ENCODE measurements at places on chromosomes 7 and 10.
A peak's percentile ranks its signal among the peaks of the same experiment; 100 is the strongest.

DNA sequence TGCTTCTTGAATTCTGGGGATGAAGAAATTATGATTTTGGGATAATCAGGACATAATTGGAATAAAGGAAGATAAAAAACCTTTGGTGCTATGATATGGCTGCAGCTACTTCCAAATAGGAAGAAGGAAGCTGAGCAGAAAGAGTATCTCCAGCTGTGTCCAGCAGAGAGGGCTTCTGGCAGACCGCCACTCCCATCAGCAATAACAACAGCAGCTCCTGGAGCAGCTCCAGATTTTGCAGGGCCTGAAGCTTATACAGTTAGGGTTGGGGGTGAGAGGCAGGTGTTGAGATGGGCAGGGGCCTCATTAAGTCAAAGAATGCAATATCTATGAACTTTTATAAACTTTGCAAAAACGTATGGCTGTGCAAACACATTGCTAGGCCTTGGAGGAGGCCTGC, 62.3 kb downstream of the C10orf120 start:
- no peaks in the 10 kb centered on the region for H3K27me3 ChIP-seq
- H3K4me3 ChIP-seq: no peak overlapping the region
- no peaks in the 10 kb centered on the region for H3K36me3 ChIP-seq
- no peak for DNase-seq
- no peak overlapping the region for H3K27ac ChIP-seq

DNA sequence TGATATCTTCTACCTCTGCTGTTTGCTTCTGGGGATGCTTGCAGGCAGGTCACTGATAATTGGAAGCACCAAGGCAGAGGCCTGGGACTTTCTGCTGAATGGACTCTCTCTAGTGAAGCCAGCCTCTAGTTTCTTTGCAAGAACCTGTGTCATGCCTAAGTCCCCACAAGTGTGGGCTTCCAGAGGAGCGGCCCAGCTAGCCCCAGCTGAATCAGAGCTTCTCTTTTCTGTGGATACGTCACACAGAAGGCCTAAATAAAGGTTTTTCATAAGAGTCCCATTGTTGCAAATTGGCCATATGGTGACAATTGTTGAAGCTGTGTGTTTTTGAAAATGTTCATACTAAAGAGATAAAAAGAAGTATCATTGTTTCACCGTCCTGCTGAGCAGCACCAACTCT, 6.8 kb upstream of the OPALIN start:
- no peaks in the 10 kb centered on the region for H3K36me3 ChIP-seq
- no peaks in the 10 kb centered on the region for H3K4me1 ChIP-seq
- DNase-seq: no peak
- H3K27ac ChIP-seq: no peak overlapping the region

- H3K36me3 ChIP-seq: no peaks in the 10 kb centered on the region
- no peaks in the 10 kb centered on the region for H3K27me3 ChIP-seq
- DNase-seq: no peak
- no peak overlapping the region for H3K4me3 ChIP-seq
Measured at GRCh38 chr10:5443429-5443828, 31.1 kb downstream of the NET1 start.

- H3K27ac ChIP-seq: no peak overlapping the region
- peaks cover 30% of the 10 kb centered on the region for H3K36me3 ChIP-seq
- H3K4me3 ChIP-seq: no peak overlapping the region
- no peaks in the 10 kb centered on the region for H3K27me3 ChIP-seq
- H3K4me1 ChIP-seq: no peaks in the 10 kb centered on the region
- DNase-seq: no peak
Measured at GRCh38 chr7:254337-255037, 35.5 kb upstream of the FOXL3 start.

DNA sequence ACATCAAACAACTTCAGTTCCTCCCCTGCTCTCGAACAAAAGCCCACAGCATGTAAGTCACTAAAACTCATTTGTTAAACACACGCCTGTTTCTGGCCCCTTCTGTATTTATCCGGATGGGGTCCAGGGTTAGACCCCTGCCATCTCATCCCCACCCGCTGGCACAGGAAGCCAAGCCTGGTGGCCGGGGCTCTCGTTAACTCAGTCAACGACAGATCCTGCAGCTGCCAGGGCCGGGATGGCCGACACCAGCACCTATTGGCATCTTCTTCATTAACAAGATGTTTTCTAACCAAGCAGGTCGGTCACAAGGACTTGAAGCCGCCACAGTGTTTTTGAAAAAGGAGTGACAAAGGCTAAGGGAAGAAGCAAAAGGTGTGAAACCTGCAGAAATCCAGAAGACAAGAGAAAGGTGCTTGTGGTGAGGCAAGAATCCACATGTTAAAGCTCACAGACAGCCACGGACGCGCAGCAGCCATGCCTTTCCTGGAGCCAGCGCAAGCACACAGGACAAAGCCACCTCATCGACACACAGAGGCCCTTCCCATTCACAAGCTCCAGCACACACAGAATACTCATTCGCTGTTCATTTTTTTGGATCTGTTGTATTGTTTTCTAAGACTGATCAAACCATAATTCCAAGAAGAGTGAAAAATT, 202.7 kb downstream of the DIP2C start:
- no peaks in the 10 kb centered on the region for H3K36me3 ChIP-seq
- no peak for DNase-seq
- no peaks in the 10 kb centered on the region for H3K27me3 ChIP-seq
- no peak overlapping the region for H3K4me3 ChIP-seq
- peaks cover 15% of the 10 kb centered on the region for H3K4me1 ChIP-seq
- H3K27ac ChIP-seq: peak overlapping the region; percentile 82

DNA sequence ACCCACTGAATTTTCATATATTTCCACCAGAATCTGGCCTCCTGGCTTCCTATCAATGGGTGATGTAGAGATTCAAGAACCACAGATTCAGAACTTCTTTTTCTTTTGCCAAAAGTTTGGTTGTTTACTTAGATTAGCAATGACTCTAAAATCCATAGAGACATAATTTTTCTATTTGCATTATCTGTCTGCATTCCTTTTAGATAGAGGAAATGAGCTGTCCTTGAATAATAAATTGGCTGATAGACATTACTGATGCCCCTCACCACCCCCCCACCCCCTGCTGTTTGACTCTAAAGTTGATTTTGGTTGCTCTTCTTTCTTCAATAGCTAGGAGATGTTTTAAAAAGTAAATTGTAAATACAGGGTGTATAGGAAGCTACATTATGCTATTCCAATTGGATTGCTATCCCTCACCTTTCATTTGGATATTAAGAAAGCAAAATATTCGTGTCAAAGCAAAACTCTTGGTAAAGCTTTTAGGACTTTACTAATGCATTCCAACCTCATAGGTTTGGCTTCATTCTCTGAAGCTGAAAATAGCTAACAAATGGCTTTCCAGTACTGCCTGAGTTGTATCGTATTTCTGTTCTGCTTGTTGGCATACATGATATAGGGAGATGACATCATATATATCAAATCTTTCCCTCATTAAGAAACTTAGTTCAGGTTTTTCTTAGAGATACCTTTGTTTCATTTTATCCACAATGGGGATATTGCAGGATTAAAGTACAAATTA, 606.0 kb downstream of the ARL4A start:
- no peak for DNase-seq
- H3K4me3 ChIP-seq: no peak overlapping the region
- H3K4me1 ChIP-seq: no peaks in the 10 kb centered on the region

DNA sequence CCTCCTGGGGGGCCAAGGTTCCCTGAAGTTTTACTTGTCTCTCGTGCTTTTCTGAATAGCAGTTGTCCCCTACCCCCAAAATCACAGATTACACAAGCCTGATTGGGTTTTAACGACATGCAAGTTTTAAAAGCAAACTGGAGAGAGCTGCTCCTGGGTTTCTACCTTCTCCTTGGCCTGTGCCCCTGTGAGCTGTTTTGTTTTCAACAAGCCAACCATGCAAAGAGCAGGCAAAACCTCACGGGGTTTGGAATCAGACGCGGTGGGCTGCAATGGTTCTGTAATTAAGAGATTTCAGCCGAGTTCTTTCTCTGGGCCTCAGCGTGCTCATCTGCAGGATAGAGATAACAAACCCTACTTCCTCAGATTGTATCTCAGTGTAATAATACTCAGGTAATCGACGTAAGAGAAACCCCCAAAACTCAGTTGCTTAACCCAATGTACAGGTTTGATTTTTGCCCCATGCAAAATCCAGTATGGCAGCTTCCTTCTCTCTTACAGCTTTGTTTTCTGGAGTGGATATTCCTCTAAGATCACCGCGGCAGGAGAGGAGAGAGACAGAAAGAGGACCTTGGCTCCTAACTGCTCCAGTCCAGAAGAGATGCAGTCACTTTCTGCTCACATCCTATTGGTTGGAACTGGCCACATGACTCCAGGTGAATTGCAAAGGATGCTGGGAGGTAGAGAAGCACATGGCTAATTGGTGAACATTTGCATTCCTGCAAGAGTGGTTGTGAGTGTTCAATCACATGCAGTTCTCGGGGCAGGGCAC, 42.0 kb downstream of the MYL10 start:
- peaks cover 11% of the 10 kb centered on the region for H3K4me1 ChIP-seq
- H3K27me3 ChIP-seq: peaks cover 41% of the 10 kb centered on the region
- H3K4me3 ChIP-seq: no peak overlapping the region
- no peak for DNase-seq
- H3K27ac ChIP-seq: no peak overlapping the region

GRCh38 chr10:132518572-132519381, 18.8 kb upstream of the INPP5A start:
- no peak for DNase-seq
- H3K36me3 ChIP-seq: no peaks in the 10 kb centered on the region
- peak overlapping the region; percentile 83 for H3K27ac ChIP-seq
- no peak overlapping the region for H3K4me3 ChIP-seq
- H3K27me3 ChIP-seq: peaks cover 32% of the 10 kb centered on the region

DNA sequence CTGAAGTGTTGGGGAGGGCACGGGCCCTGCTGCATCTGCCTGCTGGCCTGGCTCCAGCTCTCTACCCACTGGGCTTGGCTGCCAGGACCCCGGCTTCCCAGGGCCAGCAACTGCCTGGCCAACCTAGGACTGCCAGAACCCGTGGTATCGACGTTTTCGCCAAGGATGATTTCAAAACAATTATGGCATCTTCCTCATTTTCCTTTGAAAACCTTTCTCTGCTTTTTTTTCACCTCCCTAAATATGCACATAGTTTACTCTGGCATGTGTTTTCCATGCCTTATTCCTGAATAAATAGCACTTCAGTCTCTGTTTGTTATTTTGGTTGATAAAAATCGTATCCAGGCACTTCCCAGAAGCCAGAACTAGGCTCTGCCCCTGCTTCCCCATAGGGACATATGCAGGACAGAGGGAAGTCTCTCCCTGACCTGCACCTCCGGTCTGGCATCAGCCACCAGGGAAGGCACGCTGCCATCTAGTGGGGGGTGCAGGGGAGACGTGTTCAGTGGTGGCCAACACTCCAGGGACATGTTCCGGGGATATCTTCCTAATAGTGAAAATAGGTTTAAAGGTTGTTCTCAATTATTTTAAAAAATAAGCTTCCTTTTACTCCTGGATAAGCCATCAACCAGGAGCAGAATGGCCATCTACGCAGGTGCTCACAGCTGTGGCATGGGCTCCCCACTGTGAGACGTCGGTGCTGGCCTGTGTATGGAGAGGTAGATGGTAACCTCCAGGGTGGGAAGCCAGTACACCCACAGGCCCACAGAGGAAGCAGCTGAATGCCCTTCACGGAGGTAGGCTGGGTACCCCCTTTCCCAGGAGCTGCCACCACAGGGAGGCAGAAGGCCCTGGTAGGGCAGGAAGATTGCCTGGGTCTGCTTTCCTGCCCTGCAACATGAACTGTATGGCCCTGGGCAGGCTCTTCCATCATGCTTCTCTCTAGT, 30.7 kb upstream of the ANTXRL start:
- H3K4me3 ChIP-seq: no peak overlapping the region
- H3K4me1 ChIP-seq: peaks cover 5% of the 10 kb centered on the region
- H3K27me3 ChIP-seq: no peaks in the 10 kb centered on the region
- H3K36me3 ChIP-seq: no peaks in the 10 kb centered on the region
- H3K27ac ChIP-seq: no peak overlapping the region

DNA sequence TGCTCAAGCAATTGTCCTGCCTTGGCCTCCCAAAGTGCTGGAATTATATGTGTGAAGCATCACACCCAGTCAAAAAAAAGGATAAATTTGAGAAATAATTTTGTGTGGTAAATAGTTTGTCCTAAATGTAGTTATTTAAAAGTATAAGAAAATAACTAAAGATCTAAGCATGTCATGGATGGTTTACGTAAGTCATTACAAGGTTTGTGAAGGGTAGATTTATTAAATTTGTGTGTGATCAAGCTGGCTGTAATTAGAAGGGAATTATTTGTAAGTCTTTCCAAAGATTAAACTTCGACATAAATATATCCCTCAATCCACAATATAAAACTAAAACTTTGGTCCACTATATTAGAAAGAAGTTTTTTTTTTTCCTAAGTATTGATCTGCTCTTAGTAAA, 28.6 kb downstream of the ORC5 start:
- no peak overlapping the region for H3K4me3 ChIP-seq
- H3K36me3 ChIP-seq: peaks cover 13% of the 10 kb centered on the region
- DNase-seq: no peak
- H3K27me3 ChIP-seq: no peaks in the 10 kb centered on the region

- no peak overlapping the region for H3K4me3 ChIP-seq
- no peaks in the 10 kb centered on the region for H3K36me3 ChIP-seq
- no peak for DNase-seq
- H3K4me1 ChIP-seq: no peaks in the 10 kb centered on the region
- no peak overlapping the region for H3K27ac ChIP-seq
Measured at GRCh38 chr7:17385612-17386011, 87.2 kb downstream of the AHR start.

- no peaks in the 10 kb centered on the region for H3K36me3 ChIP-seq
- no peak overlapping the region for H3K27ac ChIP-seq
Measured at GRCh38 chr7:42453931-42454361, 216.9 kb upstream of the GLI3 start.

- H3K4me3 ChIP-seq: no peak overlapping the region
- no peaks in the 10 kb centered on the region for H3K4me1 ChIP-seq
Measured at GRCh38 chr7:7795630-7796121, 77.3 kb upstream of the RPA3 start.

GRCh38 chr7:111871283-111871682, 309.0 kb upstream of the IMMP2L start:
- H3K4me3 ChIP-seq: no peak overlapping the region
- H3K27ac ChIP-seq: no peak overlapping the region

DNA sequence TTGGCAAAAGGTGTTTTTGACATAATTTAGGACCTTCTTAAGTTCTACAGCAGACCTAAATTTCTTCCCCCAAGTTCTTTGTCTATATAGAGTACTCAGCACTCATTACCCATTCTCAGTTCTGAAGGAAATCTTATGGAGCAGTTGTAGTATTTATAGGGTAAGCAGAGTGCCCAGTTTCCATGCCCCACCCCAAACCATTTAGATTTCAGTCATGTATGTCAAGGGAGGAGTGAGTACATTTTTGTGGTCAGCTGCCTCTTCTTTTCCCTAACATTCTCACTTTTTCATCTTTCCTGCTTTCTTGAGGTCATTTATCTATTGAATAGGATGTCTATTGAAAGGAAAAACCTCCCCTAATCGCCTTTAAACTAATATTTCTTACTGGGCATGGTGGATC, 83.3 kb downstream of the KAT6B start:
- H3K36me3 ChIP-seq: no peaks in the 10 kb centered on the region
- no peaks in the 10 kb centered on the region for H3K27me3 ChIP-seq
- H3K4me3 ChIP-seq: no peak overlapping the region

All from esophagus squamous epithelium (tissue), 5 donors.